ENCODE measurements at places on chromosomes 4 and X.
A peak's percentile ranks its signal among the peaks of the same experiment; 100 is the strongest.

DNA sequence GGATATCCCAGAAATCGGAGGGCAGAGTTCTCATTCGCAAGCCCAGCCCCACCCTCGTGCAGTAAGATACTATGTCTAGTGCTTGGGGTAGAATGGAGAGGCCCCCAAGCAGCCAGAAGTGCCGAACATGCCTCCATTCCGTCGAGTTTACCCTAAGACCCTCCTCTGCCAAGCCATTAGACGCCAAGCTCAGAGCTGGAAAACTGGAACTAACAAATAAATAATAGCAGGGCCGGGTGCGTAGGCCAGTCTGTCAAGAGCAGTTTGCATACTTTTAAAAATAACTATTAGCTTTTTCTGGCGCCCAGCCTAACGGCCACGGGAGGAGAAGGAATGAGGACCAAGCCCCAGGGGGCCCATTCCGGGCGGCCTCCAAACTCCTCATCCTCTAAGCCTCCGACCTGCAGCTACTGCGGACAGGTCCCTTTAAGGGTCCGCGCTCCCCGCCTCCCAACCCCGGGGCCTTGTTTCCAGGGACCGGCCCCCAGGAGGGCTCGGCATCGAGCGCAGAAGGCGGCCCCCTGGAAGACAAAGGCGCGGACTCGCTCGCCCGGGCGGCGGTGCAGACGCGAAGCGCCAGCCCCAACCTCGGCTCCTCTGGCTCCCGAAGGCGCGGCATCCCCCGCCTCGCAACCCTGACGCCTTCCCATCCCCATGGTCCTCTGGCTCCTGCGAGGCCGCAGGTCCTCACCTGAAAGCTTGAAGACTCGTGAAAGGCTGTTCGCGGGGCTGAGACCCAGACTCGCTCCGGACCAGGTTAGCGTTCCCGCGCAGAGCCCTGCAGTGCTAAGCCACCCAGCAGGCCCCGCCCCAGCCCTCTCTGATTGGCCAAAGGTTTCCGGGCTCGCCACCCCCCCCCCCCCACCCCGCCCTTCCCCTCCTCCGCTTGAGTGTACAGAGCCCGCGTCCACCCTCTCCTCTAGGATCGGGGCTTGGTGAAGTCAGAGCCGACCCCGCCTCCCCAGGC is at the start of gene TMSB15A:
TSS of gene TMSB15A (minus strand) at position 765 of the 967 bp plus-strand sequence.
- peak; percentile 84 for DNase-seq

DNA sequence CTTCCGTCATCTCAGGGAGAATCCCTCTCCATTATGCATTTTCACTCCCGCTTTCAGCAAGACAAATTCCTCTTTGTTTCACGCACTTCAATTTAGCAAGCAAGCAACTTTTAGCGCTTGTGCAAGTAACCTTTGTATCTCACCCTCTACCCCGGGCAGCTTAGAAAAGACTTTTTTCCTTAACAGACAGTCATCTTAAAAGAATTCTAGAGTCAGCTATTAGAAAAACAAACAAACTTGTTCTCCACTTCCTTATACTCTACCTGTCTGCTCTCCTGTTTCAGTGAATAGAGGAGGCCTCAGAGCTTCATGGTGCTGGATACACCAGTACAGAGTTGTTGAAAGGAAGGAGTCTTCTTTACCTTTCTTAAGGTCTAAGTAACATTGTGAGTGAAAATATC is 12.1 kb downstream of the TIGD2 start:
- no peak for DNase-seq

- DNase-seq, result no peak
Observed at GRCh38 chr4:7598939-7599790, 164.4 kb upstream of the PSAPL1 start.

GRCh38 chrX:72568406-72569092 is 4.1 kb downstream of the HDAC8 start:
- DNase-seq, result no peak

- DNase-seq, result no peak
Observed at GRCh38 chr4:152979731-152980330, 43.7 kb downstream of the FHDC1 start.

DNA sequence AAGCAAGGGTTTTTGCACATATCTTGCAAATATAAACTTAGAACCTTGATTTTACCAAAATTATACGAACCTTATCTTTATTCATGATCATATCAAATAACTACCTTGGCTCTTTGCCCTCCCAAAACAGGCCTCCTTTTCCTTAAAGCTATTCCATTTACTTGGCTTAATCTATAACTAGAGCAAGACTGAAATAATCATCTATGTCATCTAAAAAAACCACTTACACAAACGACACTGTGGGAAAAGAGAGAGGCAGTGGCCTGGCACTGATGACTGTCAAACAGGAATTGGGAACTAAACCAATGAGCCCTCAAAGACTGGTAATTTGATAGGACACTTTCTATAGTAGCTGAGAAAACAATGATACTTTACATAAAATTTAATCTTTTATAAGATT is 11.7 kb upstream of the PTPN13 start:
- no peak for DNase-seq

- no peak for DNase-seq
Observed at GRCh38 chr4:27168783-27169182, 308.1 kb downstream of the STIM2 start.

GRCh38 chrX:39815631-39816030 is 282.1 kb downstream of the BCOR start:
- DNase-seq, result peak; percentile 74

DNA sequence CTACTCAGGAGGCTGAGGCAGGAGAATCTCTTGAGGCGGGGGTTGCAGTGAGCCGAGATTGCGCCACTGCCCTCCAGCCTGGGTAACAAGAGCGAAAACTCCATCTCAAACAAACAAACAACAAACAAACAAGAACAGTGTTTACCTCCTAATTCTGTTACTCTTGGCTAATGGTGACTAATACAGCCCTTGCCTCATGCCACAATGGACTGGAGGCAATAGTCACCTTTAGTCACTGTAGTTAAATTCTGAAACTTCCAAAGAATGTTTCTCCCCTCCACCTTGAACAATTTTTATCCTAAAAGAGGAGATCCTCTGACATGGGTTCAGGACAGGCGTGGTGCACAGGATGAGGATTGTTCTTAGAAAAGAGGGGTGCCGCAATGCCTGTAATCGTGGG is 241.2 kb upstream of the CTSO start:
- DNase-seq, result no peak

- DNase-seq, result no peak
Observed at GRCh38 chr4:77437079-77437478, 168.5 kb upstream of the CXCL13 start.

- DNase-seq, result no peak
Observed at GRCh38 chrX:1262369-1262768, 6.2 kb upstream of the CSF2RA start.

DNA sequence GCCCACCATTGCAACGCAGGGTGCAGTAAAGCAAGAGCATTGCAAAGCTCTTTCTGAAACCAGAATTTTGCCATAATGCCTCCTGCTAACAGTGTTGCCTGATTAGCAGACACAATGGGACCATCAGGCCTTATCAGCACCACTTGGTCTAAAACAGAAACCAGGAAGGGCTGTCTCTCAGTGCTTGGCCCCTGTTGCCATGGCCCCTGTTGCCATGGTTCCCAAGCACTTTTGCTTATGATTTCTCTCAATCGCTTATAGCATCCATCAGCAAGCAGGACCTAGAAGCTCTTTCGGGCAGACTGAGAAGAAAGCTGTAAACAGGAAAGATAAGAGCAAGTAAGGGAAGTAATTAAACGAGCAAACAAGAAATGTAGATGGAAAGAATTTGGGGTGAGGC is 36.8 kb downstream of the RTL5 start:
- peak; percentile 51 for DNase-seq

GRCh38 chrX:11056322-11057176 is 54.6 kb upstream of the HCCS start:
- no peak for DNase-seq

DNA sequence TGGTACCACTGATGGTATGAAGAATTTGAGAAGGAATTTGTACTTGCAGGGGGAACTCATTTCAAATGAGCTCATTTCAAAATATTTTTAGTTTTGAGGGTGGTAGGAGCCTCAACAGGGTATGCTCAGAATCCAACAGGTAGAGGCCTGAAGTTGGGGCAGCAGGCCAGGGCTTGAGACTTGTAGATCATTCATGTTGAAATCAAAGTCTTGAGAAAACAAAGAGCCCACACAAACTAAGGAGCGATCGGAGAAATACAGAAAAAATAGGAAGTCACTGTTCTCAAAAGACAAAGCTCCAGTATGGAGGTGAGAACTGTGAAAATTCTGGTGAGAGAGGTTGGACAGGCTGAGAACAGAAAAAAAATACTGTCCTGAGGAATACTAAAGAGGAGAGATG is 979 bp upstream of the SLC9A6 start:
- no peak for DNase-seq

Data from H7 (cell line).